ENCODE measurements at places on chromosomes 5 and 9. TPM values are rescaled to one million over a fixed set of nuclear protein-coding genes. Genes with fewer than 3 reads are reported as not detected.

DNA sequence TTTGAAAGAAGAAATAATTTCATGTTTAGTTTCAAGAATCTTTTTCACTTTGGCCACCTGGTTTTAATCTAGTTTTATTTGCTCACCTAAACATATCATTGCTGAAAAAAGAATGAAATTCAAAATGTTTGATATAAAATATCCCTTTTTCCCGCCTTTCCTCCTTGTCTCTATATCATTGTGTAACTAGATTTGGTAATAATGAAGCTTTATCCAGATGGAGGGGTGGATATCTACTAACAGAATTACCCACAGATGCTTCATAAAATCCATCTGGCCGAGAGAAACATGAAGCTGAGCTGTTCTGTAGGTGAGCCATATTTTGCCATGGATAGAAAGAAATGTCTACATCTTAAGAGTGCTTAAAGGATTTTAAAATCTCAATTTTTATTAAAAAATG, 214.7 kb downstream of the ICE1 start:
- DNase-seq, result no peak

DNA sequence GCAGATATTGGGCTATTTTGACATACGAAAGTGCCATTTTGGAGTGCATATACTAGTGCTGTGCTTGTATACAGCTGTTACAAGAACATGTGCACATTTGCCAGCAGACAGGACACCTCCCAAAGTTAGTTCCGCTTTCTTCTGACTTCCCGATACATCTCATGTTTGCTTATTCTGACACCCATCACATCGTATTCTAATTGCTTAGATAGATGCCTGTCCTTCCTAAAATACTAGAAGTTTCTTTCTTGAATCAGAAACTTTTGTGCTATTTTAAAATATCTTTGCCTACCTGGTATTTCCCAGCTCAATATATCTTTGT, 177.8 kb downstream of the TTLL11 start:
- no peak for DNase-seq

DNA sequence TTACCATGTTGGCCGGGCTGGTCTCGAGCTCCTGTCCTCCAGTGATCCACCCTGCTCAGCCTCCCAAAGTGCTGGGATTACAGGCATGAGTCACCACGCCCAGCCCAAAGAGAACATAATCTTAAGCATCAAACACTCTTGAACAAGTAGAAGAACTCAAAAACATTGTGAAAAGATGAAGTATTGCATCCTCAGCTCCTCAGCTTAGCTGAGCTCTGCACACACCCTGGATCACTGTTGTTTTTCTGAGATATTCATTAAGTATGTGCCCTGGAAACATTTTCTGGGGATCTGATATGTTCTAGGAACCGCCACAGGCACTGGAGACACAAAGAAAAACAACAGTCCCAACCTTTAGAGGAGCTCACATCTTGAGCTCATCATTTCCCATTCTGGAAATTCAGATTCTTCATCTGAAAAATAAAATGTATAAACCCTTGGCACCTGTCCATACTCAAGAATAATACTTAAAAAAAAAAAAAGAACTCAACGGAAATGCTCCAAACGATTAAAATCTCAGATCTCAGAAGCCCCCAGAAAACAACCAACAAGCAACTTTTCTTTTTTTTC, 62.2 kb upstream of the ZNF462 start:
- no peak for DNase-seq

GRCh38 chr5:94276048-94276447, 342.4 kb downstream of the KIAA0825 start:
- DNase-seq, result no peak

GRCh38 chr5:143245929-143246561, 157.4 kb downstream of the NR3C1 start:
- DNase-seq, result no peak

- no peak for DNase-seq
These were observed 45.0 kb upstream of the DMRTA1 start for GRCh38 chr9:22401671-22402070.

- no peak for DNase-seq
These were observed 67.9 kb upstream of the PRR16 start for GRCh38 chr5:120396186-120396585.

The MLANA gene
- not detected for total RNA-seq

The PCDHGB1 gene
- total RNA-seq, result not detected

The NR2F1-AS1 gene
- not detected for total RNA-seq

The ECM2 gene
- total RNA-seq, result not detected

The OTP gene
- total RNA-seq, result not detected
